Esophagus mucosa (tissue), 1 donor: ENCODE measurements at places on chromosomes 12 and 14. TPM values are rescaled to one million over a fixed set of nuclear protein-coding genes. Genes with fewer than 3 reads are reported as not detected.

DNA sequence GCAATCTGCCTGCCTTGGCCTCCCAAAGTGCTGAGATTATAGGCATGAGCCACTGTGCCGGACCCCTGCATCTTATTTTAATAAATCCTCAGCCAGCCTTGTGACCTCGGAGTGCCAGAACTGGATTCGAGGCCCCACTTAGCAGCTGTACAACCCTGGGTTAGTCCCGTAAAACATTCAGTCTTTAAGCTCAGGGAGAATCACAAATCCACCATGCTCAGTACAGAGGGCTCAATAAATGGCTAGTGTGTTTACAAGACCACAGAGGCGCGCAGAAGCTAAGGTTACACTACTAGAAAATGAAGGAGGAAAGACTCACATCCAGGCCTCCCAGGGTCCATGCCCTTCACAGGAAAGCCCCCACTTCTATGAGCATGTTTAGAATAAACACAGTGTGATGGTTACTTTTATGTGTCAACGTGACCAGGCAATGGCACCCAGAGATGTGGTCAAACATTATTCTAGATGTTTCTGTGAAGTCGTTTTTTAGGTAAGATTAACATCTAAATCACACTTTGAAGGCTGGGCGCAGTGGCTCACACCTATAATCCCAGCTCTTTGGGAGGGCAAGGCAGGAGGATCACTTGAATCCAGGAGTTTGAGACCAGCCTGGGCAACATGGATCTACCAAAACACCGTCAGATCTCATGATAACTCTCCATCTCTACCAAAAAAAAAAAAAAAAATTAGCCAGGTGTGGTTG lies 55.3 kb downstream of the CLMN start:
- ATAC-seq = no peak

DNA sequence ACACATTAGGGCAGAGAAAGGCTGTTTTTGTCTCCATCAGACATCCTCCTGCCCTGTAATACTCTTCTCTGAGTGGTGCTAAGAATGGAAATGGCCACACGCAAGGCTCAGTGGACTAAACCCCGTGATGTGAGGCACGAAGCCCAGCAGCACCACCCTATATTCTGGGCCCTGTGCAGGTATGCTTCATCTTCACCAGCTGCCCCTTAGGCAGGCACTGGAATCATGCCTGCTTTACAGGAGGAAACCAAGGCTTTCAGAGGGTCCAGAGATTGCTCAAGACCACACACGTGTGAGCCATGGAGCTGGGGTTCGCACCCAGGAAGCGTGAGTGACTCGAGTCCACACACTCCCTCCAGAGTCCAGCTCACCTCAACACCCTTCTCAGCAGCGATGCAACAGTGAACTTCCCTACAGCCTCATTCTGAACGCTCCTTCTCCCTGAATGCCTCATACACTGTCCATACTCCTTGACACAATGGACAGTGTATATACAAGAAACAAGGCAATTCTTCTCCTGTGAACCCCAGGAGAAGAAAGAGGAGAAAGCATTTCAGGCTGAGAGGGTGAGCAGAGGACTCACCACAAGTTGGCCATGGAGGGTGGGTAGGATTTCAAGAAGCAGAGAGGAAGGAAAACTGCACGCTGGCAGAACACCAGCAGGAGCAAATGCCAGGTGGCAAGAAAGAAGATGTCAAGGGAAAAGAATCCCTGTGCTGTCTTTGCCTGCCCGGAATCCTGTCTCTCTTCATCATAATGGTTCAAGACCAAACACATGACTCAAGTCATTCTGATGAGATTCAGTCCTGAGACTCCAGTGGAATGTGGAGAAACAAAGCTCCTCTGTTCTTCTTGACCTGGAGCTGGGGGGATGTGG lies 39.1 kb downstream of the NT5DC3 start:
- no peak for ATAC-seq

- no peak for ATAC-seq
These were observed 323.1 kb upstream of the CCDC196 start for GRCh38 chr14:66163023-66163422.

- ATAC-seq = no peak
These were observed 163.5 kb downstream of the KITLG start for GRCh38 chr12:88416786-88417185.

- peak; percentile 52 for ATAC-seq
These were observed 24.7 kb upstream of the EEA1 start for GRCh38 chr12:92953747-92954146.

DNA sequence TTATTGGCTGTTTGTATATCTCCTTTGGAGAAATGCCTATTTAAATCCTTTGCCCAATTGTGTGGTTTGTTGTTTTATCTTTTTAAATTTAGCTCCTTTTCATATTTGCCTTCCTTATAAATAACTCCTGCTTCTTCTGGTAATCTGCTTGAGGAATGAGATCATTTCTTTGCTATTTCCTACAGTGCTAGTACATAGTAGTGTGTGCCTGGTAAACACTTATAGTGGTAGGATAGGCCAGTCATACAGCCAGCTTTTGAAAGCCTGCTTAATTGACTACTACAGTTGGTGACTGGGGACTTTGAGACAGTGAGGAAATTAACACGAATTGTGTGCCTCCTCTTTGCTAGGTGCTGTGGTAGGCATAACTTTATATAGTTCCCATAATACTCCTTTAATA lies 68.7 kb downstream of the BORCS5 start:
- ATAC-seq = no peak

DNA sequence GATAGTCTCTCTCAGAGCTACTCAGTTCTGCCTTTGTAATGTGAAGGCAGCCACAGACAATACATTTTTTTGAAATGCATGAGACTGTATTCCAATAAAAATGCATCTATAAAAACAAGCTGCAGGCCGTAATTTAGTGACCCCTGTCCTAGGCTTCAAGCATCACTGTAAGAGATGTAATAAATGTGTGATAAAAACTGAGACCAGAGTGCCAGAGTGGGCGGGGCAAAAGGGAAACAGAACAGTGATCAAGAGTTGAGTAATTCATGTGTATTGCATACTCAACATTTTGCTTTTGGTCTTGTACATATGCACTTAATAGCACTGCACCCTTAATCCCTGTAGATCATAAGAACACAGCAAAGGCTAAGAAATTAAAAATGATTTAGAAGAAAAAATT lies 743.5 kb downstream of the DIO2 start:
- no peak for ATAC-seq

GRCh38 chr12:172732-173161 lies 41.2 kb downstream of the SLC6A12 start:
- no peak for ATAC-seq

- peak; percentile 84 for ATAC-seq
These were observed 1.1 kb downstream of the SYNE2 start for GRCh38 chr14:63853831-63854293.

DNA sequence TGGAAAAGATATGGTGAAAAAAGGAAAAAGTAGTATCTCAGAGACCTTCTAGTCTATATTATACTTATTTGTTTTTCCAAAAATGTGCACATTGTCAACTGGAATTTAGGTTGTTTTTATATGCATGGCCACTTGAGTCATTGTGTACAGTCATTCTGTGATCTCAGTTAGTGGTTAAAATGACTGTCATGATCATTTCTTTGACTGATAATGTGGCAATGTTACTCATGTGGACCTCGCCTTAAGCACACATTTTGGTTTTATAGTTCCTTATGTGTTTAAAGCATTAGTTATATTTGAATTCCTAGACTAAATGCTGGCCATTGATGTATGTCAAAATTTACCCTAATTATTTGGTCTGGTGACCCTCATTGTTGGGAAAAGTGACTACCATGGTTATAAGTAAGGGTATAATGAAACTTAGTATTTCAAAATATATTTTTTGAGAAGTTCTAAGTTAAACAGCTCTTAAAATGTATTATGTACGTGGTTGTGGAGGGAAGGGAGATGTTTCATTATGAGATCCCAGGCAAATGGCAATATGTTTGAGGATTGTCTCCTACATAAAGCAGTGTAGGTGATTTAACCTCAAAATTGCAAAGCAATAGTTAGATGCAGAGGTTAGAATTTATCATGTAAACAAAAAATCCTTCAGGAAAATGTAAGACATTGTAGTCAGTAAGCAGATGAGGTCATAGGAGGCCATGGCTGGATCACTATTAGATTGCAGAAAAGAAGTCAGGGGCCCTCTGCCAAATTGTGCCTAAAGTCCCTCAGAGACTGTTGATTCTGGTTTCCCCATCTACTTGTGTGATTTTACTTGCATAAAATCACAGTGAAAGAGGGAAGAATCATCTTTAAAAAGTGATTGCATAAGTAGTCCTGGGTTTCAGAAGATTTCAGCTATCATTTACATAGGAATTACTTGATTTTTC lies 17.5 kb downstream of the PNMA1 start:
- ATAC-seq = peak; percentile 86

DNA sequence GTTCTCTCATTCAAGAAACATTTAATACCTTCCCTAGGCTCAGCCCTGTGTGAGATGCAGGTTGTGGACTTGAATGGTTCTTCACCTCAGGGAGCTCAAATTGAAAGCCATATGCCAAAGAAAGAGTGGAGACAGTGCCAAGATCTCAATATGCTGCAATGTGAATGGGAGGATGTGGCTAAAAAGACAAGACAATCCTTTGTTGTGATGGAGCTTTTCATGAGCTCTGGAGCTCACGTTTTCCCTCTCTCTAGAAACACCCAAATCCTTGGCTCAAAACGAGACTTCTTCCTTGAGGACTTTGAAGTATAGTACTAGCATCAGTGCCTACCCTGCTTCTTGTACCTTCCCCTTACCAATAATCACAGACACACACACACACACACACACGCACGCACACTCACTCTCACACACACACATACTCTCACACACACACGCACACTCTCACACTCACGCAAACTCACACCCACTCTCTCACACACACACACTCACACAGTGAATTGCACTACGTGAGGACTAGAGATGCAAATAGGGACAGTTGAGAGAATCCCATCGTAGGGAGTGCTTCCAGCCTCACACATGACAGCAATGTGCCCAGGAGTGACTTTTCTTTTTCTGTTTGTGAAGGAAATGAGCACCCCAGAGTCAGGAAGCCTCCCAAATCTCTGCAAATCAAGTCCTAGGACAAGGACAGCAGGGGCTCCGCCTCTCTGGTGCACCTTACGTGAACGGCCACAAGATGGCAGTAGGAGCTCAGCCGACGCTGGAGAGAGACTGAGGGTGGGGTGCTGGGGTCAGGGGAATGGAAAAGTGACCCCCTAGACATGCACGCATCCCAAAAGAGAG lies 231.4 kb downstream of the PCNX1 start:
- ATAC-seq = peak; percentile 66

- no peak for ATAC-seq
These were observed 12.5 kb downstream of the CFAP54 start for GRCh38 chr12:96501908-96502307.

GRCh38 chr14:40122968-40123648 lies 690.9 kb upstream of the FBXO33 start:
- no peak for ATAC-seq

DNA sequence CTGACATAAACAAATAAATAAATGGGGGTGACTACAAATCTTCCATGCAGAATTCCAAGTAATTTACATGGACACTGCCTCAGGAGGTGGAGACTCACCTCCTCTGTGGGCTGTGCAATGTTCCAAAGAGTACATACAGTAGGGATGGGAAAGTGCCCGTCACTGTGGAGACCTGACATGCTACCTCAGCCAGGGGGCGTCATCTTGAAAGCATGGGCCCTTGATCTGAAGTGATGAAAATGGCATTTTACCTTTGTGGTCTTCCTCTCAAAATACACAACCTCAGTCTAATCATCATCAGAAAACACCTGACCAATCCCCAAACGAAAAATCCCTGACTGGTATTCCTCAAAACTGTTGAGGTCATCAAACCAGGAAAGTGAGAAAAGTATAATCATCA lies 48.4 kb downstream of the ANAPC7 start:
- ATAC-seq = peak; percentile 40

DNA sequence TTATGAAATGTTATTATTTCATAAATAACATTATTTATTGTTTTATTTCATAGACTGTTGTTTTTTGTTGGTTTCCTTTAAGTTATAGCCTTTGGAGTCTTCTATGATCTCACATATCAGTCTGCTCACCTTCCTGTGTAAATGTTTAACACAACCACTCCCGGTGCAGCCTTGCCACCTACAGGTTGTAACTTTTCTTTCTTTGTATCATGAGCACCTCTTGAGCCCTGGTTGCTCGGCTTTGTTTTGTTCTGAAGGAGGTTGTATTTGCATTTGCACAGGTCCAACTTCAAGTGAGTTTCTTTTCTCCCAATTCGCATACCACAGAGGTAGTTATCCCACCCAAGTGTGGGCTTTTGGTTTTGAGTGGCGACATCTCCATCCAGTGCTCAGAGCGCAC lies 121.4 kb downstream of the SLC15A4 start:
- no peak for ATAC-seq

GRCh38 chr12:91819132-91819447 lies 326.6 kb downstream of the BTG1 start:
- no peak for ATAC-seq

DNA sequence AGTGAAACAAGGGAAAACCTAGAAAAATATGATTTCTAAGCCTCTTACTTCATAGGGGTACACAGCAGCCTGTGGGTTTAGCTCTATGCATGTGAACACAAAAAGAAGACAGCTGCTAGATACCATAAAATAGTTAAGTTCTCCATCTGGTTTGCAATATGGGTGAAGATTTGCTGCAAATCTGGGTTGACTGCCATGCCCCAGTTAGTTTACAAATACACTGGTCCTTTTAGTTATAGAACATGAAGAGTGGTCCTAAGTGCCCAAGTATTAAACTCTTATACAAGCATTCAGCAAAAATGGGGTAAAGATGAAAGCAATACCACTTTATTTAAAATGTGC lies 176.1 kb downstream of the AEBP2 start:
- no peak for ATAC-seq

DNA sequence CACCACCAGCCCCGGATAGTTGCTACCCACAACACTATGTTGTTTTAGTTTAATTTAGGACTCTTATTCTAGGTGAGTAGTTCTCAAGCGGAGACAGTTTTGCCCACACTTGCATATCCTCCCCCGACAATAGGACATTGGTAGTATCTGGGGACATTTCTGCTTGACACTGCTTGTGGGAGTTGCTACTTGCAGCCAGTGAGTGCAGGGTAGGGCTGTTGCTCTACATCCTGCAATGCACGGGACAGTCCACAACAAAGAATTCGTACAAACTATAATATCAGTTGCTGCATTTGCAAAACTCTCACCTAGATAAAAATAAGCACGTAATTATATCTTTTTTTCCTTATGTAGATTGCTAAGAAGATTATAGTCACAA lies 111.8 kb upstream of the DNM1L start:
- no peak for ATAC-seq

GRCh38 chr12:132774159-132774558 lies 12.5 kb upstream of the ANKLE2 start:
- ATAC-seq = no peak

Gene EFS
- 27.6 TPM for total RNA-seq

Gene ARHGEF25
- 1.5 TPM for total RNA-seq

Gene DPPA3
- total RNA-seq = not detected

Gene STON2
- 54.0 TPM for total RNA-seq

Gene LRTM2
- total RNA-seq = not detected

Gene CLEC4A
- 0.96 TPM for total RNA-seq

Gene KITLG
- total RNA-seq = 12.7 TPM

Gene TEAD4
- 11.0 TPM for total RNA-seq

Gene HVCN1
- 1.3 TPM for total RNA-seq

Gene CMA1
- total RNA-seq = 0.64 TPM

Gene PRH2
- total RNA-seq = not detected
